T-helper 1 cell (primary cell): ENCODE measurements at places on chromosomes 5 and 9.

DNA sequence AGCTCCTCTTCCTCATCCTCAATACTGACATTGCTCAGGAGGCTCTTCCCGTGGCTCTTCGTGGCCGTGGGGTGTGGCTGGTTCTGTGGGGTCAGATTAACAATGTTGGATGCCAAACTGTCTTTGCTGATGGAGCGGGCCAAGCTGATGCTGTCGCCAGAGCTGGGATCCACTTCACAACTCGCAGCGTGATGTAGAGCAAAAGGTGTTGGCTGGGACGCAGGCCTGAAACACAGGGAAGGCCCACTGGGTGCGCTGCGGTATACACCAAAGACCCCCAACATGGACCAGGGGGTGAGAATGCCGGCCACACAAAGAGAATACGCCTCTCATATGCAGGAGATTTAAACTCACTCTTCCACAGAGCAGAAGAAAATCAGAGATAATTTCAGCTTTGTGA lies 84.3 kb downstream of the CAMSAP1 start:
- no peak for DNase-seq

GRCh38 chr5:97077246-97077645 lies 65.2 kb downstream of the LIX1 start:
- no peak for DNase-seq

DNA sequence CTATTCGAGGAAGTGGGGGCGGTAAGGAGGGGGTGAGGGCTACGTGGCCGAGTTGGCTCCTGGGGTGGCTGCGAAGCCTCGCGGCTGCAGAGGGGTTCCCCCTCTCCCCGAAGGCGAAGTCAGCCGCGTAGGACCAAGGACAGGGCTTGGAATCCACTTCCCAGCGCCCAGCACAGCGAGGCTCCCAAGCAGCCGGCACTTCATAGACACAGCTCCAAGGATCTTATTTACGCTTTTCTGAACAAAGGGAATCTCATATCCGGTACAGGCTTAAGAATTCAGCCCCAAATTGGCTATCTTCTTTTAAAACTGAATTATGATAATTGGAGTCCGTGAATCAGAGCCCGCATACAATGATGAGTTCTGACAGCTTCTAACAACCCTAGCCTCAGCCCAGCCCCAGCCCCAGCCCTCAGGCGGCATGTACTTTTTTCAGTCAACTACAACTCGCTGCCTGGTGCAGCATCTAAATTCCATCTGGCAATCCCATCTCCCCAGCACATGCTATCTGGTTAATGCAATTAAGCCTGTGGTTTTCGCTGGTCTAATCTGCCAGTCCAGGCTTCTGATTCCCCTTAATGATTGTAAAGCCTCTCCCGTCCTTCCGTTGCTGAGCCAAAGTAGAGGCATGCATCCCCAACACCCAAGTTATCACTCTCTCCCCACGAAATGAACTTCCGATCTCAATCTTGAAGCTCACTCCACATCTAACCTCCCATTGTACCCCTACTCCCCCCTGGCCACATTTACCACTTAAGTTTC lies 1.0 kb downstream of the ELAVL2 start:
- no peak for DNase-seq

- DNase-seq = no peak
These were observed 114.5 kb downstream of the FER start for GRCh38 chr5:108862211-108862610.

DNA sequence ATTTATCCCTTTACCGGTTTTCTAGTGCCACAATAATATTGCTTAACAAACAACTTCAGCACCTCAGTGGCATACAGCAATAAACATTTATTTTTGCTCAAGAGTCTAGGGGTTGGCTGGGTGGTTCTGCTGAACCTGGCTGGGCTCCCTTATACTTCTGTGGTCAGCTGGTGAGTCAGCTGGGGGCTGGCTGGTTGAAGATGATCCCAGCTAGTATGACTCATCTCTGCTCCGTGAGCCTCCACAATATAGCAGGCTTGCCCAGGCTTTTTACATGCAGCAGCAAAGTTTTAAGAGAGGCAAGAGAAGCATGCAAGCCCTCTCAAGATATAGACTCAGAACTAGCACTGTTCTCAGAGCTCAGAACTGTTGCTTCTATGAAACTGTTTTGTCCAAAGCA lies 523.5 kb upstream of the CLINT1 start:
- no peak for DNase-seq

- DNase-seq = no peak
These were observed 412.1 kb upstream of the CLINT1 start for GRCh38 chr5:158270996-158271554.

GRCh38 chr5:138503487-138504270 lies 38.4 kb downstream of the EGR1 start:
- no peak for DNase-seq

GRCh38 chr9:91945277-91946085 lies 4.5 kb downstream of the ROR2 start:
- DNase-seq = no peak

DNA sequence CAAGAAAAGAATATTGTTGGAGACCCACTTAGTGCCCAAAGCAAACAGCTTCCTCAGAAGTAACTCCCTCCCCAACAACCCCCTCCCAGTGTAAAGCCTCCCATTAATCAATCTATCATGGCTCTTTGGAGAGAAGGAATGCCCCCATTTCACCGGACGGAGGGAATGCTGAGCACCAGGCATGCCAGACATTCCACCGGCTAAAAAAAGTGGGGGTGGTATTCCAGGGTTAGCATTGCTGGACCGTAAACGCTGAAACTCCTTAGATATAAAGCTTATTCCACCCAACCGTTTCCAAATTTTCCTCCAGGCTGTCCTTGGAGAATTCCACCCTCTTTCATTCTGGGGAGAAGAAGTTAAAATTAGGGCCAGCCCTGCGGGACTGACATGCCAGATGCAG lies 363 bp upstream of the MAMDC2 start:
- DNase-seq = no peak
